T-helper 9 cell (primary cell): ENCODE measurements at places on chromosomes 7 and 10.

DNA sequence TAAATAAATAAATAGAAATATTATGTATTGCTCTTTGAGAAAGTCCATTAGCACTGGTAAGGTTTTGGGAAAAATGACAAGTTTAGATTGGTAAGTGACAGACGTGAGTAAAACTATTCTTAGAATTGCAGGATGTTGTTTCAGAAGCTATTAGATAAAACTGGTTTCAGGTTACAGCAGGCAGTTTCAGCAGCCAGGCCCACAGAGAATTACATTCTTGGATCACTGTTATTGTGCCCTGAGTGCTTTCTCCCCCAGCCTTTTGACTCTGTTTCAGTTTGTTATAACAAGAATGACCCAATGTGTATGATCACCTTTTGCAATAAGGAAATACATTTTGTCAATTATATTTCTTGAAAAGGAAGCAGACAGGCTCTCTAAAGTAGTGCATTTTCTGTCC, 86.5 kb downstream of the DKK1 start:
- DNase-seq = no peak

- no peak for DNase-seq
Observed at GRCh38 chr10:118167056-118167700, 120.4 kb upstream of the RAB11FIP2 start.

DNA sequence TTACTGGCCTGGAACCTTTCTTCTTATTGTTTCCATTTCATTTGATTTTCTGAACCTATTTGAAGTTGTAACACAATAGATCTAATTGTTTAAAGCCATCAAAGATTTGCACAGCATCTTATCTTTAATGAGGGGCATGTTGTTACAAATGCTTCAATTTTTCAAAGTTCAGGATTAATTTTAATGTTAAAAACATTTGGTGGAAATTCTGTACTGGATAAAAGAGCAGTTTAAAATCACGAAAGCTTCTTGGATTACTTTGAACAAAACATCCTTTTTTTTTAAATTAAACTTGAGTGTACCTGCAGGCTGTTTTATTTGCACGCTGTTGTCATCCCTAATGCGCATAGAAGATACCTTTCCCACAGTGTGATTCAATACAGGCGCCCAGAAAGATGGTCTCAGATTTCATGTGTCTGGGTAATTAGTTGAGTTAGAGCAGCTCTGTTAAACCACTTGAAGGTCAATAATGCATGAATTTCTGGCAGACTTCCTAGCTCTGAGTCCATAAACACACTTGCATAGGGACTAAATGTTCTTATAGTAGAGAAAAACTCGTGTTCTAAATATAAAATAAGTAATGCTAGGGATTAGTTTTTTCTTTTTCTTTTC, 29.3 kb upstream of the DDX50 start:
- DNase-seq = no peak

DNA sequence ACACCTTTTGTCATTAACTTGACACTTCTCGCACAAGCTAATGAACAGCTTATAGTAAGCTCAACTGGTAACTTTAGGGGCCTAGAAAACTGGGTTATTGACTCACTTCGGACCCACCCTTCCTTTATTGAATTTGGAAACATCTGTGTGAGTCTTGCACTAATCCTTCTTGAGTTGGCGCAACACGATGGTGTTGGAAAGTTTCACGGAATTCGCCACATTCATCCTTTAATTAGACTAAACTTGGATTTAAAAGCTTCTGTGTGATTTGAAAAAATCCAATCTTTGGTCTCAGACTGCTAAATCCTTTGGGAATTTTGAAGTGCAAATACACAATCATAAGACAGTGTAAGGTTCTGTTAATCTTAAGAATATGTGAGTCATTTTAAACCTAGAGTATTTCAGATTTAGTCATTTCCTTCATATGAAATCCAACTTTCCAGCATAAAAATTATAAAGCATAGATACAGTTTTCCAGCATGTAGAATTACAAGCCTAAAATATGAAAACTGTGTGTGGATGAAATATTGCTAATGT, 15.1 kb downstream of the FZD8 start:
- DNase-seq = no peak

- DNase-seq = no peak
Observed at GRCh38 chr7:147047696-147048095, 931.1 kb downstream of the CNTNAP2 start.

- DNase-seq = no peak
Observed at GRCh38 chr10:76432016-76433012, 1000.9 kb downstream of the LRMDA start.

DNA sequence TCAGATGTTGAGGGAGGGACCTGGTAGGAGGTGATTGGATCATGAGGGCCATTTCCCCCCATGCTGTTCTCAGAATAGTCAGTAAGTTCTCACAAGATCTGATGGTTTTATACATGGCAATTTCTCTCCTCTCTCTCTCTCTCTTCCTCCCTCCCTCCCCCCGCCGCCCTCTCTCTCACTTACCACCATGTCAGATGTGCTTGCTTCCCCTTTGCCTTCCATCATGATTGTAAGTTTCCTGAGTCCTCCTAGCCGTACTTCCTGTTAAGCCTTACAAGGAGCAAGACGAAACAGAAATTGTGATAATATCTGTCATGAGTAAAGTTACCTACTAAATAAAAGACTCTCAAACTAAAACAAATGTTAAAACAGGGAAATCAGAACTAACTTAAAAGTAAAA, 19.9 kb upstream of the GPR141 start:
- no peak for DNase-seq

DNA sequence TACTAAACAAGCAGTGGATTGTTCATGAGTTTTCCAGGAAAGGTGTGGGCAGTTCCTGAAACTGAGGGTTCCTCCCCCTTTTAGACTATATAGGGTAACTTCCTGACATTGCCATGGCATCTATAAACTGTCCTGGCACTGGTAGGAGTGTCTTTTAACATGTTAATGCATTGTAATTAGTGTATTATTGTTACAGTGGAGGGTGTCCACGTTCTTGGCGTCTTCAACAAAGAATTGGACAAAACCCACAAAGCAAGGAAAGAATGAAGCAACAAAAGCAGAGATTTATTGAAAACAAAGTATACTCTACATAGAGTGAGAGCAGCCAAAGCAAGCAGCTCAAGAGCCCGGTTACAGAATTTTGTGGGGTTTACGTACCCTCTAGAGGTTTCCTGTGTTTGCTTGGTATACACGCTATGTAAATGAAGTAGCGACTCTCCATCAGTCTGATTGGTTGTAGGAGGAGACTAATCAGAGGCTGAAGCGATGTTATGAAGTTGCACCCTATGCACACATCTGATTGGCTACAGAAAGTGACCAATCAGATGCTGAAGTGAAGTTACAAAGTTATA, 175.2 kb downstream of the NSUN6 start:
- no peak for DNase-seq

DNA sequence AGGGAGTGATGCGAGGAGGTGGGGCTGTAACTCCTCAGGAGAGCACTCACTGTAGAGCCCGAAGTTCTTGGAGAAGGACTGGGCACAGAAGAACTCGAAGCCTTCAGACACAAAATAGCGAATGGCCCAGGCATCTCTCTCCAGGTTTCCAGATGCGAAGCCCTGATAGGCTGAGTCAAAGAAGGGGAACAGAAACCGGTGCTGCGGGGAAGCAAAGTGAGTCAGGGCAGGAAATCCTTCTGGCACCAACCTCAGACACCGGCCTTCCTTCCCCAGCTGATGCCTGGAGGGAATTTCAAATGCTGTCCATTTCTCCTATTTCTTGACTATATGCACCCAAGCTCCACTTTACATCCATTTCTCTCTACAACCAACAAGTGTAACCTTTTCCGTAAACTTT, 26.8 kb downstream of the GOT1 start:
- no peak for DNase-seq

- DNase-seq = no peak
Observed at GRCh38 chr10:95353123-95353522, 62.3 kb upstream of the PDLIM1 start.

DNA sequence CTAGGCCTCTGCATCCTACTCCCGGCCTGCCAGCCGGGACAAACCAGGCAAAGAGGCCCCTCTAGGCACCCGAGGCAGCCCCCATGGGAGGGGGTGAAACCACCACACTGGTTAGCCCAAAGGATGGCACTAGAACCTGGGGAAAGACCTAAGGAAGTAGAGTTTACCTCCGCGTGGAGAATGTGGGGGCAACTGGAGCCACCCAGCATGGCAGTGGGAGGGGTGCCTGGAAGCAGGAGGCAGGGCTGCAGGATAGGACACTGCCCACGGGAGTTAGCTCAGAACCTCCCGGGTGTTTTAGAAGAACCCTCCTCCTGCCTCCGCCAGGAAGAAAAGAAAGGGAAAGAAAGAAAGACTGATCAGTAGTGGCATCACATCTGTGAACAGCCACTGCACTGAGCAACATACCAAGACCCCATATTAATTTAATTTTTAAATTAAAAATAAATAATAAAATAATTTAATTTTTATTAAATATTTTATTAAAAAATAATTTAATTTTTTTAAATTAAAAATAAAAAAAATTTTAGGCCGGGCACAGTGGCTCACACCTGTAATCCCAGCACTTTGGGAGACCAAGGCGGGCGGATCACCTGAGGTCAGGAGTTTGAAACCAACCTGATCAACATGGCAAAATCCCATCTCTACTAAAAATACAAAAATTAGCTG, 11.2 kb downstream of the AIFM2 start:
- DNase-seq = no peak

- no peak for DNase-seq
Observed at GRCh38 chr7:135121868-135122267, 26.0 kb upstream of the TMEM140 start.

- DNase-seq = no peak
Observed at GRCh38 chr10:103713676-103714075, 141.7 kb downstream of the SH3PXD2A start.

GRCh38 chr7:157811946-157812345, 475.1 kb downstream of the DNAJB6 start:
- DNase-seq = no peak

- no peak for DNase-seq
Observed at GRCh38 chr10:13690281-13690825, 103.6 kb downstream of the PRPF18 start.

DNA sequence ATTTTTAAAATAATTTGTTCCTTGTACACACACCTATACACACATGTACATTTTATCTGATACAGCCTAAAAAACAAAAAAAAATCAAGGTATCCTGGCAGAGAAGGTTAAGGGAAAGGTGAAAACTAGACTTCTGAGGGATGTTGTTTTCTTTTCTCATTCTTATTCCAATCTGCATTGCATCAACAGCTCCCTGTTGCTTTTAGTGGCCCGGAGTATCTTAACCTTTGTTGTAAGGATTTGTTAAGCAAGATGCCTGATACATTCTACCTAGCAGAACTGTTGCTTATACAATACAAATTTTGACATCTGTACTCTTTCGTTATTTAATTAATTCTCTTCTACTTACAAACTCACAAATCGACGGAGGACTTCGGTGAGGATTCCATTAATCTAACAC, 167.4 kb downstream of the GNAI1 start:
- DNase-seq = no peak

- no peak for DNase-seq
Observed at GRCh38 chr7:85070967-85071628, 115.8 kb downstream of the SEMA3D start.

- DNase-seq = no peak
Observed at GRCh38 chr7:30988351-30989005, 24.7 kb downstream of the GHRHR start.

- no peak for DNase-seq
Observed at GRCh38 chr10:24465124-24465874, 256.4 kb downstream of the KIAA1217 start.

DNA sequence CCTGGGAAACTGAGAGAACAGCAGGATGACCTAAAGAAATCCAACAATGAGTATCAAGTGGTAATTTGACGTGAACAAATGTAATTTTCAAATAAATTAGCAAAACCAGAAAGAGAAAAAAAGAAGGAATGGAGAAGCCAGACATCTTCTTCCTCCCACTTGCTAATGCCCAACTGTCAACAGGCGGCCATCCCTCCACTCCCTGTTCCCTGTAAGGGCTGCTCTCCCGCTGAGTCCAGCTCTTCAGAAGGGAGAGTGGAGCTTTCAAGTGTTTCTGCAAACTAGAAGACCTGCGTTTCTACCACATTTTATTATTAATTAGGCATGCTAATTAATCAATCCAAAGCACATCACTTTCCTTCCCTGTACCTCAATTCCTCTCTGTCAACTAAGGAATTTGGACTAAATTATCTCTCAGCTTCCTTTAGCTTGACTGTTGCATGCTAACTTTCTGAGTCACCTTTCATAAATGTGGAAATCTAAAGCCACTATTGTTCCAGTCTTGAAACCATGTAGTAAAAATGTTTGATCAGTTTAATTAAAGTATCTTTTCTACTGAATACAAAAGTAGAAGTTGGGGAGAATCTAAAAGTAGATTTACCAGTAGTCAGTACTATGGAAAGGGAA, 48.4 kb upstream of the CUL1 start:
- DNase-seq = no peak

DNA sequence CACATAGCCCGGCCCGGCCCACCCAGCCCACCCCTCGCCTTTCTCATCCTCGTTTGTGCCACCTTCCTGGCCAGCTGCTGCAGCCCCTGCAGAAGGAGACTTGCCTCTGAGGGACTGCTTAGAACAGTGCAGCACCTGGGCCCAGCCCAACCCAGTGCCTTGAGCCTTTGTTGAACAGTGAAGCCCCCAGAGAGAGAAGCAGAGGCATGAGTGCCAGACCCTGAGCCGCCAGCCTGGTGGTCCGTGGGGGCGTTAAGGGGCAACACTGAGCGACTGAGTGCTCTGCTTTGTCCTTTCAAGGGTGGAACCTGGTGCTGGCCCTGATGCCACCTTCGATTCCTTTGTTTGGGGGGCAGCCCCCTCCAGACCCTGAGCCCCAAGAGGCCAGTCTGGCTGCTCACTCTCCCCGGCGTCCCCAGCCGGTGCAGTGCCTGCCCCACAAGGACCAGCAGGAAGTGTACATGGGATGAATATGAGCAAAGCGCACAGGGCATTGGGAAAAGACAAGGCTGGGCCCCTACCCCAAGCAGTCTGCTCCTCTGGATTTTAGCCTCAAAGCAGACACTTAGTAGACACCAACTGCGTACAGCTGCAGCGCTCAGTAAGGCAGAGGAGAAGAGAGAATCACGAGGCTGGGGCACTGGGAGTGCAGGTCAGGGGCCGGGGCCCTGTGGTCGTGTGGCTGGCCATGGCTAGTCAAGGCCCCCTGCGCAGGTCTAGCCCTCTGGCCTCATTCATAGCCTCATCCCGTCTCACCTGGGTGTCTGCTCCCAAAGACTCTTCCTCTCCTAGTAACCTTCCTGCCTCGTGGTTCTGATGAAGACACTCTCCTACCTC, 95.9 kb downstream of the RGS10 start:
- no peak for DNase-seq

- DNase-seq = no peak
Observed at GRCh38 chr7:156558198-156558597, 82.4 kb upstream of the RNF32 start.

- no peak for DNase-seq
Observed at GRCh38 chr7:122727354-122727753, 24.6 kb upstream of the RNF148 start.

DNA sequence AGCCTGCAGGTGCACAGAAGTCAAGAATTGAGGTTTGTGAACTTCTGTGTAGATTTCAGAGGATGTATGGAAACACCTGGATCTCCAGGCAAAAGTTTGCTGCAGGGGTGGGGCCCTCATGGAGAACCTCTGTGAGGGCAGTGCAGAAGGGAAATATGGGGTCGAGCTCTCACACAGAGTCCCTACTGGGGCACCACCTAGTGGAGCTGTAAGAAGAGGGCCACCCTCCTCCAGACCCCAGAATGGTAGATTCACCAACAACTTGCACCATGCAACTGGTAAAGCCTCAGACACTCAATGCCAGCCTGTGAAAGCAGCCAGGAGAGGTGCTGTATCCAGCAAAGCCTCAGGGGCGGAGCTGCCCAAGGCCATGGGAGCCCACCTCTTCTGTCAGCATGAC, 205.8 kb downstream of the CCSER2 start:
- DNase-seq = no peak
